ENCODE measurements at places on chromosomes 1 and 21. TPM values are rescaled to one million over a fixed set of nuclear protein-coding genes. Genes with fewer than 3 reads are reported as not detected.

GUCA2A gene
- total RNA-seq, result not detected

PUSL1 gene
- 55.8 TPM for total RNA-seq

FCRL1 gene
- not detected for total RNA-seq

RGS7 gene
- 2.2 TPM for total RNA-seq

WNT3A gene
- total RNA-seq, result 0.12 TPM

FCER1A gene
- total RNA-seq, result not detected

OR10X1 gene
- total RNA-seq, result not detected

FCRL5 gene
- 2.8 TPM for total RNA-seq

CLEC20A gene
- total RNA-seq, result not detected

TXNDC12 gene
- 60.9 TPM for total RNA-seq

LCE1D gene
- total RNA-seq, result not detected

LCE1F gene
- not detected for total RNA-seq

GRCh38 chr1:97833881-97834280 lies 87.0 kb downstream of the DPYD start:
- DNase-seq, result no peak

DNA sequence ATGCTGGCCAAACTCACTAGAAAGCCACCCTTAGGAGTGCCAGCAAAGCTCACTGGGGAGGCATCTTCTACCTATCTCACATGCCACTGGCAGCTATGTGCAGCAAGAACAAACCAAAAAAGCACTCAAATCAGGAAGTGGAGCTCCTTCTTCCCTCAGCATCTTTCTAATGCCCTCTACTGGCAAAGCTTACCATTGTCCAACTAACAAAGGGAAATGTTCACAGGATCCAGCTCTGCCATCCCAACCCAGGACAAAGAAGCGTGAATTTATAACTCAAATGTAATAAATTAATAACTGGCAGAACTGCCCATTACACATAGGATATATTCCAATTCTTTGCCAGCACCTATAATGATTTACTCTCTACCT lies 38.9 kb downstream of the LEPR start:
- peak; percentile 73 for DNase-seq

- no peak for DNase-seq
Observed at GRCh38 chr1:87902830-87903229, 574.1 kb downstream of the LMO4 start.

DNA sequence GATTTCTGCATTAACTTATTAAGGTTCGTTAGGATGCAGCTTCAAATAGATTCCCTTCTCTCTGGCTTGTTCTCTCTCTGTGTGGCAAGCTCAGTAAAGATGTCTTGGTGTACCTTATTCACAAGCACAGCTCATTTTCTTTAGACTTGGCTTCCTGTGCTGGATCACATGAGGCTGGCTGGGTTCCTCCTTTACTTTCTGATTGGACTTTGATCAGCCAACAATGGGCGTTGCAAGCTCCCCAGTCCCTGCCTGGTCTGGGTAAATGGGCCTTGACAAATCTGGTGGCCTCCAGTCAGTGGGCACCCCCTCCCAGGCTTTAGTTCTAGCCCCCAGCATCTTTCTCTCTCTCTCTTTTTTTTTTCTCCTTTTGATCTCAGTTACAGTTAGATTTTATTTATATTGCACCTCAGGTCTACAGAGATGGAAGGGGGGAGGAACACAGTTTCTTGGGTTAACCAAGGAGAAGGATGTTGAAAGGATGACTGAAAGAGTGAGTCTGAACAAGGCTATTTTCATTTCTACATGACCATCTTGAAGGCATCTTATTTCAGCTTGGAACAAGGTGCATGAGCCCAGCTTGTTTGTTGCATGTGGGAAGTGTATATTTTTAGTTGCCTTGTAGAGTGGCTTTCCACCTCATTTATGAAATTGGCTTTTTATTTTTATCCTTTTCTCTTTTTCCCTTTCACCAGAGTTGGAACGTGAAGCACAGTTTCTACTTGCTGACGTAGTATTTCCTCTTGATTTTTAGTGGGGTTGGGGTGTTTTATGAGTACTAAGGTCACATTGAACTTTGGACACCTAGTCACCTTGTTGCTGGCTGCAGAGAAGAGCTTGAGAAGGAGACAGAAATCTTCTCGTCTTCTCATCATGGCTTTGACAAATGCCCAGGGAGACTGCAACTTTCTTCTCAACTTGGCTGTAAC lies 77.1 kb downstream of the PBX1 start:
- DNase-seq, result no peak

DNA sequence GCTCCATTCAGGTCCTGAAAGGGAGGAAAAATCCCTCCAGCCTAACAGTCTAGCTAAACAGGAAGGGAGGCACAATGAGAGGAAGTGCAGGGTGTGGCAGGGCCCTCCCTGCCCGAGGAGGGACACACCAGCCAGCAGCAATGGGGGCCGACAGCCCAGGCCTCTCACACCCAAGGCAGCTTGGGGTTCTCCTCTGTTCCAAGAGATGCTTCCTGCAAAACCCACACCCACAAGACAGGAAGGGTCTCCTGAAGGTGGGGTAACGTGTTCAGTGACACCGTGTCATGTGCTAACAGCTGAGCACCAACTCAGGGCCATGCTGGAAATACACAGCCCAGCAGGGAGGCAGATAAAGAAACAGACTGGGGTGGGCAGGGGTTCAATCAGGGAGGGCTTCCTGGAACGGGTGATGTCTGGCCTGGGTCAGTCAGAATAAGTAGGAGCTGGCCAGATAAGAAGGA lies 10.2 kb downstream of the ECE1 start:
- no peak for DNase-seq

- no peak for DNase-seq
Observed at GRCh38 chr1:72601035-72601674, 318.8 kb upstream of the NEGR1 start.

GRCh38 chr1:116544588-116545358 lies 26.1 kb downstream of the CD58 start:
- DNase-seq, result no peak

- no peak for DNase-seq
Observed at GRCh38 chr21:27070861-27071670, 104.2 kb upstream of the ADAMTS5 start.

- no peak for DNase-seq
Observed at GRCh38 chr1:27342778-27343638, 1.2 kb downstream of the SYTL1 start.

DNA sequence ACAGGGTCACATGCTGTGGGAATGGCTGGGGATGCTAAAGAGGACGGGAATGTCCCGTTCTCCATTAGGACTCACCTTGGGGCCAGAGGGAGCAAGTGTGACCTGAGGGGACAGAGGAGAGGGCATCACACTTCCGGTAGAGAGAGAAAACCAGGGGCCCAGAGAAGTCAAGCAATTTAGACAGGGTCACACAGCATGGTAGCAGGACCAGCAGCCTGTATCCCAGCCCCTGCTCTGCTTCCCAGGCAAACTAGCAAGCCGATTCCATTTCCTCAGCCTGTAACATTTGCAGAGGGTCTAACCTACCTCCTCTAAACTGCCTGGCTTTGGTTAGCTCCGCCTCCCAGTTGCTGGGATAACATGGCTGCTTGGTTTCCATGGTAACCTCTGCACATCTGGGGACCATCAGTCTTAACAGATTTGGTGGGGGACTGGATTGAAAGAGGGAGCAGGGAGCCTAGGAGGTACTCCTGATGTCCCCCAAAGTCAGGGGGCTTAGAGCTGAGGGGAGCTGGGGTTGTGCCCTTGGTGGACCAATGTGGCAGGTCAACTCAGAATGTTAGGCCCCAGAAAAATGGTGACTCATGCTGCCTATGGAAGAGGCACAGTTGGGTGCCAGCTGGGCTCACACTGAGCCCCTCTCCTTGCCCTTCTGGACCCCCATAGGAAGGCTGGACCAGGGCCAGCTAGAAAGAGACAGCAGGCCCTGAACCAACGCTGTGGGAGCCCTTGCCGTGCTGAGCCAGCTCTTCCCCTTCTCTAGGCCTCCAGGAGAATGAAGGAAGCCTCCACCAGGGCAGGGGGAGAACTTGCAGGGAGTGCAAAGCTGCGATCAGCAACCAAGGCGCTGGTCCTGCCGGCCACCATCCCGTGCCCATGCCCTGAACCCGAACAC lies 9.5 kb downstream of the COL16A1 start:
- peak; percentile 62 for DNase-seq

GRCh38 chr1:100806601-100807000 lies 87.1 kb downstream of the VCAM1 start:
- DNase-seq, result no peak

GRCh38 chr1:5998906-5999301 lies 6.7 kb upstream of the NPHP4 start:
- no peak for DNase-seq

GRCh38 chr1:87117761-87118368 lies 203.4 kb downstream of the HS2ST1 start:
- no peak for DNase-seq

DNA sequence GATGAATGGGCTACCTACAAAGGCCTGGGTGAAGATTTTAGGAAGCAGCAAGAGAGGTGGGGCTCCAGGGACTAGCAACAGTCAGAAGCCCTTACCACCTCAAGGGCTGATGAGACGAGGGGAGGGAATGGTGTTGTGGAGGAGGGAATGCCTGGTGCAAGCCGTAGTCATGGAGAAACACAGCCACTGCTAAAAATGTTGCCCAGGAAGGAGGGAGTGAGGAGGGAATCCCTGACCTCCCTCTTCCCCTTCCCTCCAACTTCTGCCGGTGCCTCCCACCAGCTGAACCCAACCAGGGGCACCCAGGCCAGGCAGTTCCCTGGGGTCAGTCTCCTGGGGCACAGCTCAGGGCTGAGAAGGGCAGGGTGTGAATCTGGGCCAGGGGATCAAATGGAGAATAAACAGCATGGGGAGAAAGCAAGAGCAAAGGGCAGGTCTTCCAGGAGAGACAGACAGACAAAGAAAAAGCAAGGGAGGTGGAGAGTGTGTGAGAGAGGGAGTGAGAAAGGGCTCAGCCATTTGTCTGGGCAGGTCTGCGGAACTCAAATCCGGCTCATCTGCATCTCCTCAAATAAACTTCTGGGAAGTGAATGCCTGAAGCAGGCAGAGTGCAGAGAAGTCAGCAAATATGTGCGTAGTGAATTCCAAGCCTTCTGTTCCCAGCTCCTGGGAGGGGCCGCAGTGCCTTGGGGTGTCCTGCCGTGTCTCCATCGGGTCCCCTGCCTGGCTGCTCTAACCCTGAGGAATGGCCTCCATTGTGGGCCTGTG lies 27.1 kb upstream of the POU3F1 start:
- DNase-seq, result peak; percentile 56

DNA sequence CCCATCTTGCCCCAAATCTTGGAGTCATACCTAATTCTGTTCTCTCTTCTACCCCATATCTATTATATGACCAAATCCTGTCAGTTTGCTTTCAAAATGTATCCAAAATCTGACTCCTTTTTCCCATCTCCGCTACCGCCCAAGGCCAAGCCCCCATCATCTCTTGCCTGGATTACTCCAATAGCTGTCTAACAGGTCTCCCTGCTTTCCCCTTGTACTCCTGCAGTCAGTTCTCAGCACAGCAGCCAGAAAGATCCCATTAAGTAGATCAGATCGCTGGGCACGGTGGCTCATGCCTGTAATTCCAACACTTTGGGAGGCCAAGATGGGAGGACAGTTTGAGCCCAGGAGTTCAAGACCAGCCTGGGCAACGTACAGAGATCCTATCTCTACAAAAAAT lies 19.8 kb downstream of the IQGAP3 start:
- no peak for DNase-seq

Measured in GM23338 (cell line).